ELF-1 (cell line): ENCODE measurements at places on chromosomes 3 and 15.

DNA sequence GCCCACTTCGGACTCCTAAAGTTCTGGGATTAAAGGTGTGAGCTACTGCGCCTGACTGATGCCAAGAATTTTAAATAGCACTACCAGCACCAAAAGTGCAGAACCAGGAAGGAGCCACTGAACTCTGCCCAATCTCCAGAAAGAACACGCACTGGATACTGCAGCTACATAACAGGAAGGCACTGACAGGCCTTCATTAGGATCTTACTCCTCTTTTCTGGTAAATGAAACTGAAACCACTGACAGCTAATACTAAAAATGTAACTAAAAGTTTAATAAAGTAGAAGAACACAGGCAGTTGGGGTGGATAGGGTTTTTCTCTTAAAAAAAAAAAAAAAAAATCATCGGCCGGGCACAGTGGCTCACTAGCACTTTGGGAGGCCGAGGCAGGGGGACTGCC, 74.1 kb upstream of the CHRM5 start:
- DNase-seq, result no peak

GRCh38 chr3:84292128-84292527, 666.7 kb upstream of the CADM2 start:
- no peak for DNase-seq

DNA sequence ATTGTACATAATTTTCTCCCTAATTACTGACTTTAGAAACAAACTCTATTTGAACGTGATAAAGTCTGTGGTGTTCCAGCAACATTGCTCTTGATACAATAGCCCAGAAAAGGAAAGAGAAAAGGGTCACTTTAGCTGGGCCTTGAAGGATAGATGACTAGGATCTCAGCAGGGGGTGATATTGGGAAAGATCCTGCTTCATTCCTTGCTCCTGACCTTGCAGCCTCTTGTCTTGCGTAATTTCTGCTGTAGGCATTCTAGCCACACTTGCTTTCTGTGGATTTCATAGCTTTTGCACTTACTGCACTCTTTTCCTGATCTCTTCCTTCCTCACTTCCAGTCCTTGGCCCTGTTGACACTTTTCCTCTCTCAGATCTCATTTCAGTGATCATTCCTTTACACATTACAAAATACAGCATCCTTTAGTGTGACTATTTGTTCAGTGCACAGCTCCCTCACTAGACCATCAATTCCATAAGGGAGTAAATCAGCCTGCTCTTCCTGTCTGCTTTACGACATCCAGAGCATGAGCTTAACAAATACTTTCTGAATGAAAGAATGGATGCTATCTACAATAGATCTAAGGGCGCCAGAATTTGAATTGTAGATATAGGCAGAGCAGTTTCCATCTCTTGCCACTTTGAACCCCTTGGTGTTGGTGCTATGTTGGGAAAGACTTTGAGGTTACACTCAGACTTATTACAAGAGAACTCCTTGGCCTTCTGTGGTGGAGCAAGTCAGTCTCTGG, 559.6 kb upstream of the MDFIC2 start:
- no peak for DNase-seq

GRCh38 chr3:137815251-137815650, 51.1 kb downstream of the SOX14 start:
- no peak for DNase-seq

DNA sequence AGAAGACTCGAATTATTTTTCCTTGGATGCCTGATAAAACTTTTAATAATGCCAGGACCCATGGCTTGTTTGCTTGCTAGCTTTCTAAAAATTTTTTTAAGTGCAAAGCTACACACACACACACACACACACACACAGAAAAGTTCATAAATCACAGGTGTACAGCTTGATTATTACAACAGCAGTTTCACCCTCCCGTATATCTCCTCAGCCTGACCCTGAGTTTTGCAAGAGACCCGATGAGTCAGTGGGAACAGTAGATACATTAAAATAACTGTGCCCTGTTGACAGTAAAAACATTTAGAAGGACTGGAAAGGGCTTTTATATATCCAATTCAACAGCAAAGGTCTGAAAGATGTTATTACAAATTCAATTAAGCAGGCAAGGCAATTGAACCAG, 46.7 kb downstream of the EMC4 start:
- DNase-seq, result no peak

GRCh38 chr3:115512565-115513415, 110.5 kb upstream of the GAP43 start:
- peak; percentile 87 for DNase-seq

- no peak for DNase-seq
Measured at GRCh38 chr15:48352474-48353072, 21.3 kb downstream of the DUT start.

DNA sequence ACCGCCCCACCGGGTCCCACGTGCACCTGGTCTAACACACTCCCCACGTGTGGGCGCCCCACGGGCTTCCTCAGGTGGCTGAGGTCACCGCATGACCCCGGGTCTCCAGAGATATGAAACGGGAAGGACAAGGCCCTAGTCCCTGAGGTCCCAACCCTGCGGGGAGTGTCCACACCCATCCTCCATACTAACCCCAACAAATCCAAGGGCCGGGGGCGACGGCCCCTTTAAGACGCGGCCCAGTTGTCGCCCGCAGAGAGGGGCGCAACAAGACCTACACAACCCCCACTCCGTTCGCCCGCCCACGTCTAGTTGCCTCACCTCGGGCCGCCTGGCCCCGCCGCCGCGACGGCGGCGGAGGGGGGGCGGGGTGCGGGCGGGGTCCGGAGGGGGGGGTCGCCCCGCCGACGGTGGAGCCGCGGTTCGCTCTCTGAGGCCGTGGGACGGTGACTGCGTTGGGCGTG, 396 bp downstream of the INO80 start:
- DNase-seq, result no peak
